ENCODE measurements at places on chromosomes 1 and 21.

- DNase-seq, result no peak
These were observed 1.9 kb downstream of the GJA5 start for GRCh38 chr1:147758379-147759100.

- DNase-seq, result no peak
These were observed 35.7 kb downstream of the SIM2 start for GRCh38 chr21:36734367-36735200.

DNA sequence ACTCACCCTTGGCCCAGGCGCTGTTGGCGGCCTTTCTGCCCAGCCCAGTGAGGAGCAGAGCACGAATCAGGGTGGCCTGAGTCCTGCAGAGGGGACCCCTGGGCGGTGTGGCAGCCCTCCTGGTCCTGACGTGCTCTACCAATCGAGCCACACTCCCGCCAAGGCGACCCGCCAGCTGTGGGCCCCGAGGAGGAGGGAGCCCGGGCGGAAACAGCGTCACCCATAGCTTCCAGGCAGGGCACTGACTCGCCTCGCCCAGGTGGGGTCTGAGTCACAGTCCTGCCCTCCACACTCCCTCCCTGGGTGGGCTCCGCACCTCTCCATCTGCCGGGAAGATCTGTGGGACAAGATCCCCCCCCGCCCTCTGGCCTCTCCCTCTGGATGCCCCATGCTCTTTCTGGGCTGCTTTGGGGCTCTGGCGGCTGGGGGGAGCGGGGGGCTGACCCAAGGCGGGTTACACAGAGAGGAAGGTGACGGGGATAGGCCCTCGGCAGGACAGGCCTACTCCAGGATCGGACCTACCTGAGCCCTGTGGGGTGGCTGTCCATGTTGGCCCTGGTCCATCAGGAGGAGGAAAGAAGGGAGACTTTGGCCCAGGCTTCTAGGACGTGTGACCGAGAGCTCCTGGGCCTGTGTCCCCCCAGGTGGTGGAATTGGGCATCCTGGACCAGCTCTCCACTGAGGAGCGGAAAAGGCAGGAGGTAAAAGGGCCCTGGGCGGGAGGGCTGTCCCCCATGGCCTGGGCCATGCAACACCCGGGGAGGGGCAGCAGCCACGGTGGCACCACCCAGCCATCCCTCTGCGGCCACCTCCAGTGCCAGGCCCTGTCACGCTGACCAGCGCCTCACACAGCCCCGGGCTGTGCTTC is 14.0 kb downstream of the ARHGEF16 start:
- DNase-seq, result no peak

DNA sequence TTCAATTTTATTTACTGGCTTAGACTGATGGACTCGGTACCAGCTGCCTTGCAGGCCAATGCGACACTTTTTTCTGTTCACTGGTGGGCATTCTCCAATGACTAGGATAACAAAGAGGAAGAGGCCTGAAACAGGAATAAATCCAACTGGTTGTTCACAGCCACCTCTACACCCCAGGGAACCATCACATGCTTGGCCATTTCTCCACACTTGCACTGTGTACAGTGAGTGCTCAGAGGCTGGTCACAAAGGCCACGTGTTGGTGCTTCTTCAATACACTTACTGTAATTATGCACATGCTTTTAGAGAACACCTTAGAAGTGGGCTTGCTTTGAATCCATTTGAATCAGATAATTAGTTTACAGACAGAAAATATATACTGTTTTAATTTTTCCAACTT is 113.4 kb downstream of the FAM78B start:
- DNase-seq, result no peak

GRCh38 chr1:116425987-116426386 is 52.9 kb downstream of the ATP1A1 start:
- DNase-seq, result no peak

DNA sequence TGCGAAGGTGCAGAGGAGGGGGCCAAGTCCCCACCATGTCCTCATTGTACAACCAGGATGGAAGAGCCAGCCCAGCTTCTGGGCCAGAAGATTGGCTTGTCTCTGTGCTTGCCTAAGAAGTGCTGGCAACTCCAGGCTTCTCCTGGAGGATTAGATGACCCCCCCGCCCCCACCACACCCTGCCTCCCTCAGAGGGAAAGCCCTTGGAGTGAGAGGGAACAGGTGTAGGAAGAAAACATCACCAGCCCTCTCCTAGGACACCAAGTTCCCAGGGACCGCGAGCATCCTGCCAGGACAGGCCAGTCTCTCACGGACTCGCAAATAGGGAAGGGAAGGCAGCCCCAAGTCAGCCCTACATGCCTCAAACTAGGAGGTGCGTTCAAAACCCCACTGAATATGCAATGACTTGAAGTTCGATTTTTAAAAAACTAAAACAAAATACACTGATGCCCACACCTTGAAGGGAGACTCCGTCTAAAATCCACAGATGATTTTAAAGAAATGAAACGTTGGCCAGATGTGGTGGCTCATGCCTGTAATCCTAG is 20.7 kb upstream of the SLC25A33 start:
- DNase-seq, result no peak

DNA sequence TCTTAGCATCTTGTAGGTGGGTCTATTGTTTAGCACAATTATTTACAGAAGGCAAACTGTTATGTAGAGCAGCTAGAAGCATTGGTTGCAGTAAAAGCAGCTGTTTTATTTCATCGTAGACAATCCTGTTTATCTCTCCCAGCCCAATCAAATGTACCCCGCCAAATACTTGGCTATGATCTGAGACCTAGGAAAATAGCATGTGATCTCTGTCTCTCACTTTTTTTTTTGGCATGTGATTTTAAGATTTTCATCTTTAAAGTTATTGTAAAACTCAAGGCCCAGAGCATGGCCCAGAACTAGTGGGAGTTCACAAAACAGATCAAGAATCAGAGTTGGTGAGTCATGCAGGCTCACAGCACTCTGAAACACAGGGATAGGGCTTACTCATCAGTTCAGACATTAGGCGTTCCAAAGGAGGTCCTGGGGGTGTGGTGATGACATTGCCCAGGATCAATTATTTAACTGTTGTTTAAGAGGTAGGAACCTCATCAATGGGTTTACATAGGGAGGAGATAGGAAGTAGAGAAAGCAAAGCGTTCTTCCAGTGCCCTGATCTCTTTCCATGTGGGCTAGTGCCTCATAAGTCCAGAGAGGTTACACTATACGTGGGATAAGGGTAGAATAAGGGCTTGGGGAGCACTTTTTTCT is 40.2 kb downstream of the TBX19 start:
- peak; percentile 82 for DNase-seq

DNA sequence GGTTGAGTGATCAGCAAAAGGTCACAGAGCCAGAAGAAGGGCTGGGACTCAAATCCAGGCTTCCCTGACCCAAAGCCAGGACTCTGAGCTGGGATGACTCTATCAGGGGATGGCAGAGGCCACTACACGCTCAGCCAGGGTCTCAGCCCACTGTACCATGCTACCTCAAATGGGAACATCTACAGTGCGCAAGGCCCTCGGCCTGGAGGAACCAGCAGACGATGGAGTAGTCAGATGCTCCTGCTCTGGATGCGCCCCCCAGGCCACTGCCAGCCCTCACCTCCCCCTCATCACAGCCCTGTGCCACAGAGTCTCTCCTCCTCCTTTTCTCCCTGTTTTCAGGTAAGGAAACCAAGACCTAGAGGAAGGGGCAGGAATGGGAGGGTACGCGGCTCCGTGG is 39.0 kb downstream of the GLIS1 start:
- no peak for DNase-seq

- DNase-seq, result peak; percentile 28
These were observed 159.6 kb downstream of the NFIA start for GRCh38 chr1:61241973-61242381.

DNA sequence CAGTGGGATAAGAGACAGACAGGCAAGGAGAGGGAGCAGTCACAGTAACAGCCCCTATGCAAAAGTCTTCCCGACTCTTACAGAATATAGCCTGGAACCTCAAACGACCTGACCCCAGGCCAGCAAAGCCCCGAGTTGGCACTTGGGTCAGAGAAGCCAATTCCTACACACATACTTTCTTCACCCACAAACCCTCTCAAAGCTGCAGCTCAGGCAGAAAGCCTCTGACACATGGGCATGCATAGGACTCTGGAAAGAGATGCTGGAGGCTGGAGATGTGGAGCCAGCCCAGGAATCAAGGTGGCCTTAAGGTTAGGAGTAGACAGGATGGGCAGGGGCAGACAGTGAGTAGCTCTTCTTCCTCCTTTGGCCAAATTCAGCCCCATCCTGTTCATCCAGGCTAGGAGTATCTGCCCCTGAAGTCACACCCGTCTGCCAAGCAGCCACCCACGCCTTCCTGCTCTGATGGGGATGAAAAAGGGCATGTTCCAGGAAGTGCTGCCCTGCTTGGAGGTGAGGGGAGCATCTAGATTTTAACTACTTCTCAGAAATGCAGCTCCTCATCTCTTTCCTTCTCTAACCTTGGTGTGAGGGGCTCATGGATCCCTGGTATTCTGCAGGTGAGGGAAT is 7.8 kb downstream of the SLC41A1 start:
- DNase-seq, result no peak

DNA sequence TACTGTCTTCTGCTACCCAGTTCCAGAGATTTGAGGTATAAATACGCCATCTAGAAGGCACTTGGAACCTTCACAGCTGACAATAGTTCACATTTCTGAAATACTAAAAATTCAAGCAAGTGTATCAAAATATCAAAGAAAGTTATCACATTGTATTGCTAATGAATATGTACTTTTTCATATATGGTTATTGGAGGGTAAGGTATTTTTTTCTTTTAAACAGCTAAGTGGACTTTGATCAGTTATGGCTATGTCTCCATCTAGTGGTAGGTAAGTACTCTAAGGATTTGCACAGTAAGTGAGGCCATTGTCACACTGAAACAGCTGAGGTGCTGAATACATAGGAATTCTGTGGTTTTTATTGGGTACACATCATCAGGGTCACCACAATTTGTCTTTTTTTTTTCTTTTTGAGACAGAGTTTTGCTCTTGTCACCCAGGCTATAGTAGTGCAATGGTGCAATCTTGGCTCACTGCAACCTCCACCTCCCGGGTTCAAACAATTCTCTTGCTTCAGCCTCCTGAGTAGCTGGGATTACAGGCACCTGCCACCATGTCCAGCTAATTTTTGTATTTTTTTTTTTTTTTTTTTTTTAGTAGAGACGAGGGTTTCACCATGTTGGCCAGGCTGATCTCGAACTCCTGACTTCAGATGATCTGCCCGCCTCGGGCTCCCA is 49.1 kb upstream of the CR2 start:
- peak; percentile 76 for DNase-seq

DNA sequence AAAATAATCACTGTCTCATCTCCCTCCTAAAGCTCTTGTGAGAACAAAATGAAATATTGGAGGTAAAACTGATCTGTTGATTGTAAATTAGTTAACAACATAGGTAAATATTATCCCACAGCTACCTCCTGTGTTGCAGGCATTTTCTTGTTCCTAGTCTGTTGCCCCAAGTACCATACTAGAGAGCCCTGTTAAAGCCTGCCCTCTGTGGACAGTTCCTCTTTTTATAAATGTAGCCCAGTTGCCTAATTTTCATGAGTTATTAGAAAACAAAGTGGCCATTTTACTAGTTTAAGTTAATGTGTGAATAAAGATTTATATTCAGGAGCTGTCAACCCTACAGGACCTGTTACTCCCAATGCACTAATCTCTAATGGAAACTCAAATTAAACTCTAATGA is 180.0 kb upstream of the KCND3 start:
- no peak for DNase-seq

- no peak for DNase-seq
These were observed 13.3 kb downstream of the CELA2B start for GRCh38 chr1:15489052-15489736.

GRCh38 chr1:39842836-39843235 is 40.5 kb downstream of the TRIT1 start:
- DNase-seq, result no peak

DNA sequence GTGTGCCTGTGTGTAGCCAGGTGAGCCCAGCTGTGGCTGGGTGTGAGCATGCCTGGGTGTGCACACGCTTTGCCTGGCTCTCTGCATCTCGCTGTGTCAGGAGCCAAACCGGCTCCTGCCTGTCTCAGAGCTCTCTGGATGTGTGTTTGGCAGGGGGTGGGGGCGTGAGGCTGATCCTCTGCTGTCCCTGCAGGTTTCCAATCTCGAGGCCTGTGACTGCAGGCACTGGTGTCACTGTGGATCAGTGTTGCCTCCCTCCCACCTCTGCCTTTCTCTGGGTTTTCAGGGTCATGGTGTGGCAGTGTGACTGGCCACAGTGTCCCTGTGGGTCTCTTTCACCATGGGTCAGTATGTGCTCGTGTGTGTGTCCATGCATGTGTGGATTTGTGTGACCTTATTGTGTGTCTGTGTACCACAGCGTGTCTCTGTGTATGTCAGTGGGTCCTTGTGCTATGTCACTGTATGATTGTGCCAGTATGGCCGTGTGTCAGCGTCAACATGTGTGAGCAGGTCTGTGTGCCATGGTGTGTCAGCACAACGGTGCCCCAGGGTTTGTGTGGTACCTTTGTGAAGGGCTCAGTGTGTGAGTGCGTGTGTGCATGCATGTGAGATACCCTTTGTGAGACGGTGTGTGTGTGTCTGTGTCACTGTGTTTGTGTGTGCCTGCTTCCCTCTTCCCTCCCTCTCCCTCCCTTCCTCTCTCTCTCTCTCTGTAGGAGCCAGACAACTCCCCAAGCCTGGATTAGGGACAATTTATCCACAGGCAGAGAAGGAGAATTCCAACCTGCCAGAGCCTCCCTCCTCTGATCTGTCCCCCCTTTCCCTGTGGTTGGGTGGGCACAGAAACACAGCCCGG is 43.4 kb downstream of the AHDC1 start:
- no peak for DNase-seq

- DNase-seq, result peak; percentile 52
These were observed 113.1 kb upstream of the IRF2BP2 start for GRCh38 chr1:234722904-234723720.

- no peak for DNase-seq
These were observed 71.3 kb upstream of the NGF start for GRCh38 chr1:115409094-115410015.

DNA sequence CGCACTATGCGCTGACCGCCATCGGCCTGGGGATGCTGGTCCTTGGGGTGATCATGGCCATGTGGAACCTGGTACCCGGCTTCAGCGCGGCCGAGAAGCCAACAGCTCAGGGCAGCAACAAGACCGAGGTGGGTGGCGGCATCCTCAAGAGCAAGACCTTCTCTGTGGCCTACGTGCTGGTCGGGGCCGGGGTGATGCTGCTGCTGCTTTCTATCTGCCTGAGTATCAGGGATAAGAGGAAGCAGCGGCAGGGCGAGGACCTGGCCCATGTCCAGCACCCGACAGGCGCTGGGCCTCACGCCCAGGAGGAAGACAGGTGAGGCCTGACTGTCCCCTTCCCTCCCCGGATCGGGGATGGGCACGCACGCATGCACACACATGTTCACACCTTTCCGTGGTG is 31.9 kb upstream of the FHAD1 start:
- no peak for DNase-seq

DNA sequence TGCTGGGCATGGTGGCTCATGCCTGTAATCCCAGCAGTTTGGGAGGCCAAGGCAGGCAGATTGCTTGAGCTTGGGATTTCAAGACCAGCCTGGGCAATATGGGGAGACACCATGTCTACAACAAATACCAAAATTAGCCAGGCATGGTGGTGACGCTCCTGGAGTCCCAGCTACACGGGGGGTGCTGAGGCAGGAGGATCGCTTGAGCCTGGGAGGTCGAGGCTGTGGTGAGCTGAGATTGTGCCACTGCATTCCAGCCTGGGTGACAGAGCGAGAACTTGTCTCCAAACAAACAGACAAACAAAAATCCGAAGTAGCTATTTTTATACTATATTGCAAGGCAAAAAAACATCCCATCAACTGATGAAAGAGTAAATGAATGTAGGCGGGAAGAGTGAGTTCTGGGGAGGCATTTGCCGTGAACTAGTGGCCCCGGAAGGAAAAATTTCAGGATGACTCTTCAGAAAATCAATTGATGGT is 40.6 kb downstream of the NCMAP start:
- no peak for DNase-seq

- no peak for DNase-seq
These were observed 22.2 kb downstream of the OPTC start for GRCh38 chr1:203516184-203516583.
